ENCODE measurements at places on chromosomes 5 and 9.

DNA sequence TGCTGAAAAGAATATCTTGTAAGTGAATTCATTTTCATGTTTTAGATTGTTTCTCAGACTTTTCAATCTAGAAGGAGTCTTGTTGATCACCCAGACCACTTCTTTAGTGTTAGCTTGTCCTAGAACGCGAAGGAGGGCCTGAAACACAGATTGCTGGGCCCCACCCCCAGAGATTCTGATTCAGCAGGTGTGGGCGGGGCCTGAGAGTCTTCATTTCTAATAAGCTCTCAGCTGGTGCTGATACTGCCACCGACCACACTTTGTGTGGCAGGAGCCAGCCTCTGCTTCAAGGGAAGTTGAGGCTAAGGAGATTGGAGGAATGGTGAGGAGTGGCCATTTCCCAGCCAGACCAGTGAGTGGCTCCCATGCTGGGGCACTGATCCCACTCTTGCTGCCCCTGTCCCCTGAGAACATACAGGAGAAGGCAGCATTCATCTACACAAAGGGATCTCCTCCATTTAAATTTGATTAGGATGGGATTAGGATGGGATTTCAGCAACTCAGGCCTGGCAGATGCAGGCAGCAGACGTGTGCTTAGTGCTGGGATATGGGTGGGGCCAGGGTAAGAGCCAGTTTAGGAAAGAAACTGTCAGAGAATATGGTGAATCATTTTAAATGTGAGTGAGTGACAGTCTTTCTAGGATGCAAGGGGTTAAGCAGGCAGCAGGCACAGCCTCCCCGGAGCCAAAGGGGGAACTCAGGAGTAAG lies 35.9 kb downstream of the ZNF618 start:
- no peak for DNase-seq

DNA sequence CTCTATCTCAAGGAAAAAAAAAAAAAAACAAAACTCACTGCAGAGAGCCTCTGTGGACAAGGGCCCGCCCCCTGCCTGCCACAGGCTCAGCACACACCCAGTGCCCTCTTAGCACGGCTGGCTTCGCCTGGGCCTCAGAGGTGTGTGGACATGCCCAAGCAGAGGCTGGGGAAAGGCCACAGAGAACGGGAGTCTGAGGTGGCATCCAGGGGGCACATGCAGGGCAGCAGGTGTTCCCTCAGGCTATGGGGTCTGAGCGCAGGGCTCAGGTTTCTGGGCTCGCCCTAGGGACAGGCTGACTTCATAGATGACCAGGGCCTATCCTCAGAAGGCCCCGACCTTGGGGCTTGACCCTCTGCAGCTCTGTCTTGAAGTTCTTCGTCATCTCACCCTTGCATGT lies 138.7 kb downstream of the ZNF354C start:
- DNase-seq, result no peak

DNA sequence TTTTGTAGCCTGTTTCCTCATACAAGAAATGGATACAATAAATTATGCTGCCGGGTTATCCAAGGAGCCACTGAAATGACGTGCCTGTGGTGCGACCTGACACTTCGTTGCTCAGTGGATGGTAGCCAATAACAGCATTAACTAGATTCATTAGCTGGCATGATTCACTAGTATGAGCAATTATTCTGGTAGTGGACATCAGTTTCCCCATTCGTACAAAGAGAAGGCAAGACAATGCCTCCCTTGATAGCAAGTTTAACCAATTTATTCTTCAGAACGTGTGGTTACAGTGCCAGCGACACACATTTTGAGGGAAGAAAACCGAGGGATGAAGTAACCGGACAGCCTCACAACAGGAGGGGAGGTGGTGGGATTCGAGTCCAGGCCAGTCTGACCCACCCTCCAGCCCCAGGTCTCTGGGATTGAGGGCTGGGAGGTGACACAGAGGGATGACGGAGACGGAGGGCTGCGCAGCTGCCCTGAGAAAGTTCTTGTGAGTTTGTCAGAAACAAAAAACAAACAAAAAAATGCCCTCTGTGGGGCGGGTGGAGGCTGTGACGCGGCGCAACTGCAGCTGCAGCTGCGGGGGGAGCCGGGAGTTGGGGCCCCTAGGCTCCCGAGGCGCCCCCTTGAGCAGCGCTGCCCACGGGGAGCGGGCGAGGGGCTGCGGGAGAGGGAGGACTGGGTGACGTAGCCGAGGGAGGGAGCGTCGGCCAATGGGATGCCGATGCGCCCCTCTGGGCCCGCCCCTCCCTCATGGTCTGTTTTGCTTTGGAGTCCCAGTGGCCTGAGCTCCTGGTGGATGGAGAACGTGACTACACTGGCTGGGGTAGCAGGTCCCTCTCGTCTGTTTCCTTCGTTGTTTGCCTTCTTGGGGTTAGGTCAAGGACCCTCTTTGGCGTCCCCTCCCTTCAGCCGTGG lies 10.9 kb downstream of the LHX2 start:
- no peak for DNase-seq

DNA sequence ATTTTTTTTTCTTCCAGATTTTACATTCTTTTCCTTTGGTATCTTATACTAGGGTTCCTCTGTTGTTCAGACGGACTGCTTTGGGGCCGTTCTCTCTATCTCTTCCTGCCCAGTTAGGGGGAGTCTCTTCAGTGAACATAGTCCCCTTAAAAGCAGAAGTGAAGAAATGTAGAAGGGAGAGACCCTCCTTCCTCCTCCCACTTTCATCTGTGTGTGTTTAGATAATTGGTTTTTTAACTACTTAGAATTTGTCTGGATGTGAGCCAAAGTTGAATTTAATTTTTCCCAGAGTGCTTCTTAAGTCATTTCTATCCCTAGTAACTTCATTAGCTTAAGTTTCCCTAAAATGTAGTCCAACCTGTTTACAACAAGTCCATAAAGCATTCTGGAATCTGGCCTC lies 167.5 kb downstream of the HACD4 start:
- DNase-seq, result no peak

GRCh38 chr5:12911156-12911555 lies 1006.9 kb upstream of the CTNND2 start:
- no peak for DNase-seq

- no peak for DNase-seq
These were observed 590.8 kb upstream of the ADAMTS16 start for GRCh38 chr5:4549351-4549750.

DNA sequence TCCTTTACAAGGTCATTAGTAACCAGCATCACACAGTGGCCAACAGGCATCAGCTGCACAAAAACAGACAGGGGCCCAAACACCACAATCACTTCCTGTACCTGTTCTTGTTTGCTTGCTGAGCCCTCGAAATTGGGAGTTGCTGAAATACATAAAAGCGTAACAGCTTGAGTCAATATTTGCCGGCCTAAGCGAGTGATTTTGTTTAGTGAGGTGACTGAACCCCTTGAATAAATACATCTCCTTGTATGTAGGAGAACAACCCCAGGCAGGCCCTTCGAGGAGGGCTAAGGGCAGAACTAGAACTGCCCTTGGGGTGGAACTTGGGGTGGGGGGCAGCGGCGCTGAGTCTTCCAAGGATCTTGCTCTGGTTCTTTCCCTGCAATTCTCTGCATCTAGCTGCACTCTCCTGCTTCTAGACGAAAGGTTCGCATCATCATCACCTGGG lies 502.5 kb downstream of the RASEF start:
- DNase-seq, result no peak

GRCh38 chr5:67015541-67016191 lies 180.9 kb downstream of the CD180 start:
- no peak for DNase-seq

DNA sequence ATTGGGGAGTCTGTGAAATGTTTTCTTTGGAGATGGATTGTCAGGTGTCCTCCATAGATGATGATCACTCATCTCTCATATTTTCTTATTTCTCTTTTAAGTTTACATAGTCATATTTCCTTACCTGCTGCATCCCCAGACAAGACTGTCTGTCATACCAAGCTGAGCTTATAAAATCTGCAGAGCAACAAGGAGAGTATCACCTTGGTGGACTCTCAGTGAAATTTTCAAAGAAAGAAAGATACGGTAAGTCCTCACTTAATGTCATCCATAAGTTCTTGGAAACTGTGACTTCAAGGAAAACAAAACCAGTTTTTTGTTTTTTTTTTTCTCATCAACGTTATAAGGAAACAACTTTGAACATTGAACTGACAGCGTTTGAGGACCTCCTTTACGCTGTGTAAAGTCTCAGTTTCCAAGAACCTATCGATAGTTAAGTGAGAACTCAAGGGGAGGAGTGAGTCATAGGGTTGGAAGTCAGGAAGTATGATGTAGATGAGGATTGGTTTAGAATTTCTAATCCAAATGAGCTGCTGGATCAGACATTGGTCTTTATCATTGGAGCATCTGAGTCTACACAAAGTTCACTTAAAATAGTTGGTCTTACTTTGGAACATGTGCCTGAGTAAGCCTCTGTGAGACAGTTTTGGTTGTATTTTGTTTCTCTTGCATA lies 45.5 kb downstream of the SPIN1 start:
- no peak for DNase-seq

GRCh38 chr5:124790301-124790894 lies 44.0 kb upstream of the ZNF608 start:
- no peak for DNase-seq

DNA sequence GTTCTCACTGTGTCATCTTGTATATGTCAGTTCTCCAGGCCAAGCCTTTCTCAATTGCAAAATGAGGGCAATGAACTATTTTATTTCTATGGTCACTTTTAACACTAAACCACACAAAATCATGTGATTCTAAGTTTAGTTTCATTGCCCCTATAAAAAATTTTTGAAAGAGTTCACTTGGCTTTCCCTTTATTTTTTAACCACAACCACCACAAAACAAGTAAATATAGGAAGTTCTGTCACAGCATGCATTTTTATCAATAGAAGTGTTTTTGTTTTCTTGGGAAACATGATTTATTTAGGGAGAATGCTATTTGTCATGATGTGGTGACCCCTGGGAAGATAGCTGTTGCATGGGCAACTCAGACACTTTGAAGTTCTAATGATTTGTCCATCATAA lies 169.1 kb downstream of the CSNK1G3 start:
- DNase-seq, result no peak

- no peak for DNase-seq
These were observed 55.0 kb upstream of the MARCHF11 start for GRCh38 chr5:16234598-16234997.

DNA sequence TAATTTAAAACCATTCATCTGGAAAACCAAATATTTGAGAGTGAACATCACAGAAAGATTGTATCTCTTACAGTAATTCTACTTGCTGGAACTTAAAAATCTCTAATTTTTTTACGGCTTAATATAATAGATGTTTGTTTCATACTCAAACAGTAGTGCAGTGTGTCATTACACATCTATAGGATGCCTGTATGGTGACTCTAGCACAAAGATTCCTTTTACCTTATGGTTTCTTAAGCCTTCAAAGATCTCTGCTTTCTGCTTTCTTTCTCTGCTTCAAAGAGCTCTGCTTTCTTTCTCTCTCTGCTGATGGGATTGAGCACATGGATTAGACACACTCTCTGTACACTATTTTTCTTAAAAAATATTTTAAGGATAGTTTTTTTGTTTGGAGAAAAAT lies 374.0 kb upstream of the CDH9 start:
- DNase-seq, result no peak

DNA sequence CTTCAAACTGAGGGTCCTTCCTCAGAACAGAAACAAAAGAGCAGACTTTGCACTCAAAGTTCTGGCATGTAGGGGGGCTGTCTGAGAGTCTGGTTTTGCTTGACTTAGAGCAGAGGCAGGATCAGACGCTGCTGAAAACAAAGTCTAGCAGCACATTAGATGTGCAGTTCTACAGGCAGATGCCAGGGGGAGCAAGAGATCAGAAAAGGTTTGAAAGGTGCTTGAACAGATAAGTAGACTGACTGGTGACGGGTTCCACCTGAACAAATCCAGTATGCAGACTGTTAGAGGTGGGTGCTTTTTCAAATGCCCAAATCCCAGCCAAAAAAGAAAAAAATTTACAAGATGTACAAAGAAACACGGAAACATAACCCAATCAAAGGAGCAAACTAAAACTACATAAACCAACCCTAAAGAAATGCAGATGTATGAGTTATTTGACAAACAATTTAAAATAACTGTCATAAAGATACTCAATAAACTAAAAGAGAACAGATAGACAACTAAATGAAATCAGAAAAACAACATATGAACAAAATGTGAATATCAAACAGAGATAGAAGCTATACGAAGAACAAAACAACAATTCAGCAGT lies 194.7 kb upstream of the FREM1 start:
- DNase-seq, result no peak

DNA sequence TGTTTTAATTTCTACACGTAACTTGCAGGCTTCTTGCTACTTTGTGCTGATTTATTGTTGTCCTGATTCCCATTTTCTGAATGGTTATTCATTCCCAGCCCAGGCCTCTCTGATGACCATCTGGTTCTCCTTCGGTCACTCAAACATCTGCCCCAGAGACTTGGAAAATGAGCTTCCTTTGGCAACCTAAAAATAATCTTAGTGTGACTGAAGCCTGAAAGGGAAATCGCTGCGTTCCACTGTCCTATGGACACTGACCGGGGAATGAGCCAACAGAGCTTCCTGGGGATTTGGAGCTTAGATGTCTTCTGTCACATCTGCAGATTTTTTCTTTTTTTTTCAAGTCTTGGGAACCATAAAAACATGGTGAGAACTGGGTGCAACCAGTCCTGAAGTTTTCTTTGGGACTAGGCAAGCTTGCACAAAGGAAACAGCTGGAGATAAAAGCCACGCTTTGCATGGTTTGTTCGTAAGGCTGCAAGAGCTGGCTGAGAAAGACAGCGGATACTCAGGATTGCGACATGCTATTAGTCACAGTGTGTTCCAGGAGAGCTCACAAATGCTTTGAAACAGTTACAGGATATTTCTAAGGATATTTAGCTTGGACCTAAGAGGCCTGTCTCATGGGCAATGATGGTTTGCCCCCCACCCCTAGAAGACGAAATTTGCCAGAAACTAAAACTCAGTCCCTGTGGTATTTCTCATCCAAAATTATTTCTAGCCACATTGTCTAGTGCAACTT lies 146.2 kb downstream of the GOLPH3 start:
- no peak for DNase-seq

GRCh38 chr5:115389034-115389798 lies 92.8 kb upstream of the CCDC112 start:
- DNase-seq, result no peak

DNA sequence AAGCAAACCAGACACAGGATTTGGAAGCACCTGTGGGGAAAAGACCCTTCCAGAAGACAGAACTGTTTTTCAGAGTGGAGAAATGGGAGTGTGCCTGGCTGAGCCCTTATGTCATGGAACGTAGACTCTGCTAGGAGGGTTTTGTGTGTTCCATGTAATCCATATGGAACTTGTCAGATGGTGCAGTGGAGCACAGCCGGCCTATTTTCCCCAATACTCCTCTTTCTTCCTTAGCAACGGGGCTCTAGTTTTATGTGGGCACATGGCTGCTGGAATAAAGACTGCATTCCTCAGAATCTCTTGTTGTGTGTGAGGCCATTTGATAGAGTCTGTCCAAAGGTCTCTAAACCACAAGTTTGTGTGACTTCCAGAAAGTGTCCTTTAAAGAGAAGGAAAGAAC lies 284.0 kb downstream of the DRD1 start:
- no peak for DNase-seq

DNA sequence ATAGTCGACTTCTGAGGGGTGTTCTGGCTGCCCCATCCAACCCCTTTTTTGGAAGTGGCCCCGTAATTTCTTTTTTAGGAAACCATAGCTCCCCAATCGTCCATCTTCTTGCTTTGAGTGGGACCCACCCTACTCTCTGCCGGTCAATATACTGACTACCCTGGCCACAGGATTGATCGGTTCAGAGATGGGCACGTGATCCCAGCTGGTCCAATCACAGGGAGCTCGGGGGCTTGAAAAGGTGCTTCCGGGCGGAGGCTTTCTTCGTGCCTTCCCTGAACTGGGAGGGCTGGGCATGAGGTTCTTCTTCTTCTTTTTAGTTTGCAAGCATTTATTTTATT lies 78.7 kb upstream of the SH3PXD2B start:
- DNase-seq, result no peak
